ENCODE measurements at places on chromosomes 11 and 22. TPM values are rescaled to one million over a fixed set of nuclear protein-coding genes. Genes with fewer than 3 reads are reported as not detected.

LGR4 gene
- 29.5 TPM for total RNA-seq

CASP1 gene
- total RNA-seq: 15.8 TPM

OR51E1 gene
- not detected for total RNA-seq

TEX12 gene
- 0.65 TPM for total RNA-seq

CHST1 gene
- 1.4 TPM for total RNA-seq

NCAM1 gene
- 1.4 TPM for total RNA-seq

RRAS2 gene
- 88.3 TPM for total RNA-seq

CEND1 gene
- total RNA-seq: 0.32 TPM

MPPED1 gene
- total RNA-seq: 0.39 TPM

SLC22A12 gene
- not detected for total RNA-seq

OTOG gene
- not detected for total RNA-seq

SEZ6L gene
- total RNA-seq: 0.11 TPM

DGCR6 gene
- 1.2 TPM for total RNA-seq

MCHR1 gene
- total RNA-seq: 0.65 TPM

MGAT3 gene
- total RNA-seq: 0.13 TPM

FAR1 gene
- total RNA-seq: 75.9 TPM

TMPRSS13 gene
- total RNA-seq: not detected

SLC37A2 gene
- 0.52 TPM for total RNA-seq

MAP4K2 gene
- total RNA-seq: 12.3 TPM

MS4A7 gene
- total RNA-seq: not detected

MS4A3 gene
- total RNA-seq: not detected

DGAT2 gene
- total RNA-seq: 2.4 TPM

KCNJ5 gene
- 0.13 TPM for total RNA-seq

DDX25 gene
- total RNA-seq: not detected

PHOX2A gene
- total RNA-seq: not detected

PRDM11 gene
- 4.4 TPM for total RNA-seq

RIMBP3C gene
- total RNA-seq: 0.32 TPM

QSER1 gene
- 32.8 TPM for total RNA-seq

OAF gene
- 28.5 TPM for total RNA-seq

FAM227A gene
- 3.1 TPM for total RNA-seq

INCENP gene
- total RNA-seq: 15.7 TPM

SLC22A9 gene
- not detected for total RNA-seq

DDT gene
- total RNA-seq: 57.7 TPM

OR5P2 gene
- not detected for total RNA-seq

HBG2 gene
- not detected for total RNA-seq

NXPE4 gene
- total RNA-seq: not detected

OR2D3 gene
- total RNA-seq: not detected

ABCG4 gene
- total RNA-seq: 0.22 TPM

TKFC gene
- 27.8 TPM for total RNA-seq

YPEL1 gene
- total RNA-seq: 1.9 TPM

KDELR3 gene
- 172 TPM for total RNA-seq

PLCB3 gene
- total RNA-seq: 19.5 TPM

OR10D3 gene
- under 0.01 TPM for total RNA-seq

PATE2 gene
- 0.13 TPM for total RNA-seq

RAPSN gene
- not detected for total RNA-seq

KRTAP5-8 gene
- 0.22 TPM for total RNA-seq

OR2AG1 gene
- total RNA-seq: under 0.01 TPM

MUC6 gene
- total RNA-seq: not detected

MYO7A gene
- 0.22 TPM for total RNA-seq

Data from articular chondrocyte of knee joint (primary cell).